ENCODE measurements at places on chromosomes 7 and 10.

DNA sequence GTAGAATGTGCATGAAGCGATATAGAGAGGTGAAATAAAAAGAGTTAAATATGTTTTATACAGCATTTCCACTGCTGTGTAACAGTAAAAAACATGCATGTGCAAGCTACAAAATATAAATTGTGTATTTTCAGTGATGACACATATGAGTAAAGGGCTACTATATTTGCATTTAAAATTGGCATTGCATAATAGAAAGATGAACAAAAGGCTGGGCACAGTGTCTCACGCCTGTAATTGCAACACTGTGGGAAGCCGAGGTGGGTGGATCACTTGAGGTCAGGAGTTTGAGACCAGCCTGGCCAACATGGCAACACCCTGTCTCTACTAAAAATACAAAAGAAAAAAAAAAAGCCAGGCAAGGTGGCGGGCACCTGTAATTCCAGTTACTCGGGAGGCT lies 79.8 kb upstream of the CCDC71L start:
- DNase-seq: no peak

- no peak for DNase-seq
Observed at GRCh38 chr7:1359681-1360485, 99.4 kb downstream of the MICALL2 start.

GRCh38 chr10:38127812-38128211 lies 33.7 kb downstream of the ZNF37A start:
- DNase-seq: no peak

DNA sequence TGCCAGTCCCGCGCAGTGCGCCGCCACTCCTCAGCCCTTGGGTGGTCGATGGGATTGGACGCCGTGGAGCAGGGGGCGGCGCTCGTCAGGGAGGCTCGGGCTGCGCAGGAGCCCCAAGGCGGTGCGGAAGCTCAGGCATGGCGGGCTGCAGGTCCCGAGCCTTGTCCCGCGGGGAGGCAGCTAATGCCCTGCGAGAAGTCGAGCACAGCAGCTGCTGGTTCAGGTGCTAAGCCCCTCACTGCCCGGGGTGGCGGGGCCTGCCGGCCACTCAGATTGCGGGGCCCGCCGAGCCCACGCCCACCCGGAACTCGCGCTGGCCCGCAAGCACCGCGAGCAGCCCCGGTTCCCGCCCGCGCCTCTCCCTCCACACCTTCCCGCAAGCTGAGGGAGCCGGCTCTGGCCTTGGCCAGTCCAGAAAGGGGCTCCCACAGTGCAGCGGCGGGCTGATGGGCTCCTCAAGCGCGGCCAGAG lies 14.4 kb upstream of the WASL start:
- DNase-seq: no peak

DNA sequence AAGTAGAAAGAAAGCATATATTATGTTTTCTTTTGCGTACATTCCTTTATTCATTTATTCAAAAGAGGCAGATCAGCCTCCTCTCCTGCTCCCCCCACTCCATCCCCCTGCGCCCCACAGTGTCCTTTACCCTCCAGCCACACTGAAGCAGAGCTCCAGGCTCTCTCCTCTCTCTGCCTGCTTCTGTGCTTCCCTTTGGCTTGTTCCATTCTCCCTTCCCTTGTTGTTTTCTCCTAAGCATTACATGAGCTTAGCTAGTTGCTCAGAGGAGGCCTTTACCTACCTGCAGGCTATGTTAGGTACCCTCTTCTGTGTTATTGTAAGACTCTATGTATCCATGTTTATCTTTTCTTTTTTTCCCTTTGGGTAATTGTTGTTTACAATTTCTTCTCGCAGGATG lies 27.4 kb downstream of the CNNM2 start:
- DNase-seq: no peak

- DNase-seq: no peak
Observed at GRCh38 chr10:76113952-76114351, 682.5 kb downstream of the LRMDA start.

- no peak for DNase-seq
Observed at GRCh38 chr10:127973791-127974311, 66.9 kb downstream of the PTPRE start.

GRCh38 chr7:75850235-75850634 lies 28.6 kb upstream of the RHBDD2 start:
- DNase-seq: no peak

GRCh38 chr10:28094121-28094520 lies 95.2 kb upstream of the ODAD2 start:
- DNase-seq: no peak

DNA sequence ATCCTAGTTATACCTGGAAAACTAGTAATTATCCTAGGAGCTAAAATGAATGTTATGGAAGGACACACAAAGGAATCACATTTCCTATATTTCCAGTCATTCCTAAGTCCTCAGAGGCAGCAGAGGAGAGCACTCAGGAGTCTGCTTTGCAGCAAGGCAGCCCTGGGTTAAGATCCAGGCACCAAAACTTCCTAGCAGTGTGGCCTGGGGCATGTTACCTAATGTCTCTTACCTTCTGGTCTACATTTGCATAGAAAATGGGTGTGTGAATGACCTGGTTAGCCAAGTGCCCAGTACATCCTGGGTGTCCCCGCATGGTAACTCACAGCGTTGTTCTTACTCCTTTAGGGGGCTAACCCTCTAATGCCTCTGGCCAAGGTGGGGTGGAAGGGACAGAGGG lies 135.9 kb downstream of the TAX1BP1 start:
- no peak for DNase-seq

DNA sequence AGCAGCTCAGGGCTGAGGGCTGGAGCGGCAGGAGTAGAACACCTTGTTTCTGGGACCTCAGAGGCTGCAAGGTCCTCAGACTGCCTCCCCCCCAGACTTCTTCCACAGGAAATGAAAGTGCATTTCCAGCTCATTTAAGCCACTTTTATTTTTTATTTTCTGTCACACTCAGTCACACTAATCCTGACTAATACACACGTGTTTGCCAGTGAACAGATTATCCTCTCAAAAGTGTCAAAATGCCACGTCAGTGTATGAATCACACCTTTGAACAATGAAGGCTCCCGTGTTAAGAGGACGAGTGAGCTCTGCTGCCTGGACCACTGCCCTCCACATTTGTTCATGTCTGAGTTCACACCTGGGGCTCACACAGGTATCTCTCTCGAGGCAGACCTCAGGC lies 488.5 kb downstream of the DNAJB6 start:
- DNase-seq: no peak

GRCh38 chr10:13989616-13990015 lies 341.1 kb downstream of the FRMD4A start:
- no peak for DNase-seq

GRCh38 chr10:25797888-25798429 lies 136.1 kb upstream of the MYO3A start:
- DNase-seq: no peak

DNA sequence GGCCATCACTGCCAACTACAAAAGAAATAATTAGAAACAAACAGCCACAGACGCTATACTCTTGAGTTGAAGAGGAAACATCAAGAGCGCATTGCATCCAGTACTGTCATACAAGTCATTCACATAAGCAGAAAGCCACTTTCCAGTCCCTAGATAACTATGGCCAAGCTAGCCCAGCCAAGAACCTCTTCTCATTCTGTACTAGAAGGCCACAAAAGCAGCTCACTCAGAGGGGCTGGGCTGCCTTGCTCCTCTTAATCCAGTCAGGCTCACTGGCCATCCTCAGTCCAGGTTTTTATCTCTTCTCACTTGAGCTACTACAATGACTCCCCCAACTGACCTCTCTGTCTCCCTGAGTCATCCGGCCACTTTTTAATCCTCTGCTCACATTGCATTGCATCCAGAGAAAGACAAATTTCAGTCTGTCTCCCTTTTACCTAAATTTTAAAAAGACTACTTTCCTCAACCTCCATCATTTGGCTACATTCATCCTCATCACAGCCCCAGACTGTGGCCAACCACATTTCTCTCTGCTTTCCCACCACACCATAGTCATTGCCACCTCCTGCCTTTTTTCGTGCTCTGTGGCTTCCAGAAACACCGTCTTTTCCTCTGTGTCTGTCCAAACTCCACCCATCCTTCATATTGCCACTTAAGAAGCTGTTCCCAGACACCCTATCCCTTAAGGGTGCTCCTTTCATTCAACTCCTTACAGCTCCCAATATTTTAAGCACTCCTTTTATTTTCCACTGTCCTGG lies 25.0 kb downstream of the PPP1R3C start:
- DNase-seq: no peak

- no peak for DNase-seq
Observed at GRCh38 chr7:29835718-29836117, 29.4 kb downstream of the WIPF3 start.

GRCh38 chr10:59575269-59575668 lies 134.4 kb downstream of the SLC16A9 start:
- DNase-seq: no peak

- DNase-seq: no peak
Observed at GRCh38 chr10:23441251-23441650, 2.4 kb downstream of the OTUD1 start.

GRCh38 chr10:128140425-128140824 lies 14.2 kb upstream of the MKI67 start:
- DNase-seq: no peak

GRCh38 chr10:20065814-20066213 lies 249.6 kb downstream of the PLXDC2 start:
- DNase-seq: no peak

DNA sequence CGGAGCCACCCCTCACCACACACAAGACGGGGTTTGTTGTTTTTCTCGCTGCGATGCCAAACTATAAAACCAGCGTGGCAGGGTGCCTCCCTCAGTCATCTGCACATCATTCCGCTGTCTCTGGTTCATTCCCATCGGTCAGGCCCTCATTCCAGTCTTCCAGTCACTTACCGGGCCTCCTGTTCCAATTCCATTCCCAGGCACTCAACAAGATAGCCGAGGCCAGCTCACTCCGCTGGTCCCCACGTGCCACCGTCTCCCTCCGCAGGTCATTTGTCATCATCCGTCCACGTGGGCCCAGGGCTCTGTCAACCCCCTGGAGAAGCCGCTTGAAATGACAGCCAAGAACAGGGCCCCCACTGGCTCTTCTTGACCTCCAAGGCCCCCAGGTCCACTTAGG lies 6.1 kb upstream of the TMEM184A start:
- no peak for DNase-seq

DNA sequence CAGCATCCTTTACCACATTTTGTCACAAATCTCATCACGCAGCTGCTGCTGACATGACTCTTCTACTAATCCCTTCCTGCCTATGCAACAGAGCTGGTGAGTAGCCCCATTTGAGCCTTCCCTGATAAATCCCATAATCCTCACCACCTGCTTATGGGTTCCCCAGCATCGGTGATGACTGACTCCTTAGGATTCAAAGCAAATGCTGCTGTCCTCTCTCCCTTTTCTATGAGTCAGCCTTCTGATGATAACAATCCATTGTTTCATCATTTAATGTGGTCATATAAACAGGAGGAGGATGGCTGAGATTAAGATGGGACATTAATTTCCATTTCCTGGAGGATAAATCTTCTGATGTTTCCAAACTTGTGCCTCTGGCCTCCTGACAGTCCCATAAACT lies 73.4 kb downstream of the SORCS1 start:
- DNase-seq: no peak

GRCh38 chr7:134365341-134366054 lies 48.8 kb upstream of the SLC35B4 start:
- no peak for DNase-seq

DNA sequence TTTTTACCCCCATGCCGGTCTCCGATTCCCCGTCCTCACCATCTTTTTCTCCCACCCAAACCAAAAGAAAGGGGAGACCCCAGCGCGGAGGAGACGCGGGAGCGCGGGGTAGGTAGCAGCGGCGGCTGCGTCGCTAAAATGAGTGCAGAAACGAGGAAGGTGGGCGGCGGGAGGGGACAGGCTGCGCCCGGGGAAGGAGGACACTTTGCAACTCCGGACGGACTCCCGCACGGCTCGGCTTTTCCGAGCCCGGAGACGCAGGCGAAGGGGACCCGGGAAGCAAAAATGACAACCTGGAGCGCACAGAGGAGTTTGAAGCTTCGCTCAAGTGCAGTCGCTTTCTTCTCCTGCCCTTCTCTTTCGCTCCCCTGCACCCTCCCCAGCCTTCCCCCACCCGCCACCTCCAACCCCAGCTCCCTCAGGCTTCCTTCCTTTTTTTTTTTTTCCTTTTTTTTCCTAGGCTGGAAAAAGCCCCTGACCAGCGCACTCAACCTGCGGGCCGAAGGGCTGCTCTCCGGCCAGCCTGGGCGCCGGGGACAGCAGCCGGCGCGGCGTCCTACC lies 453 bp downstream of the SFMBT2 start:
- DNase-seq: no peak

DNA sequence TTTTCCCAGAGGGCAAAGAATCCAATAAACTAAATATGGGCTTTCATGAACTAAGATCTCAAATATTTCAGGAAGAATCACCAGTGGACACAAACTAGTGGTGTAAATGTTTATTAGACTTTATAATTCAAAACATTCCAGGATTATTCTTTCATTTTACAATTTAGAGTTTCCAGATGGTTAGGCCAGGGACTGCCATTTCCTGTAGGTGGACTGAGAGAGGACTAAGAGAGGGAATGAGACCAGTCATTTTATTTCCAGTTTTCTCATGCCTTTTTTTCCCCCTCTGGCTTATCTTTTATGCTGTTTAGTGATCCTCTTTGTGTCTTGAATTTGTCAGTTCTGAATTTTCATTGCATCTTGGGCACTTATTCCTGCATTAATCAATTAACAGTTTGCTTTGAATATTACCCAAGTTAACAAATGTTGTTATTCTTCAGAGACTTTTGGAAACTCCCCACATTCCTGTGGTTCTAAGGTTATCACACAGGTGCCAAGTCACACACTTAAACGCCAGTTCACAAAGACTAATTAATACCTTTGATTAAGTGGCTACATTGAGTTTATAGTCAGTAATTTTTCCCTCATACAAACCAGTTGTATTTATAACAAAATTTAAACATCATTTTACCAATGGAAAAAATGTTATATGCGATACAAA lies 12.3 kb downstream of the CISD1 start:
- no peak for DNase-seq

GRCh38 chr10:92886334-92886961 lies 38.1 kb downstream of the EXOC6 start:
- no peak for DNase-seq

GRCh38 chr10:110852255-110852896 lies 19.4 kb upstream of the PDCD4 start:
- DNase-seq: no peak

GRCh38 chr7:91634485-91635177 lies 245.9 kb downstream of the MTERF1 start:
- DNase-seq: no peak

DNA sequence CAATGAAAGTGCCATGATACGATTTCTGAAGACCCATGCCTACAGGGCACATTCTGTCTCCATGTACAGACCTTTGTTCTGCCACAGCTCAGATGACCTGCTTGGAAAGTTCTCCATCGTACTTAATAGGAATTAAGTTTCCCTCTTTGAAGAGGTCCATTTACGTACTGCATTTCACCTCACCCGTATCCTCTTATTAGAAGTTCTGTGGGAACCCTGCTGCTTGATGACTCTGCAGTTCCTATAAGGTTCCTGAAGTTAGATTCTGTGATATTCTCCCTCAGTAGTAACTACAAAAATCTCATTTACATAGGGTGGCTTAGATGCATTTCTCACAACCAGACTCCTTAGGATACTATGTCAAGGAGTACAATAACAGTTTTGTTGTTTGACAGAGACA lies 50.9 kb downstream of the MINDY3 start:
- no peak for DNase-seq

GRCh38 chr7:47663213-47663612 lies 81.3 kb upstream of the TNS3 start:
- DNase-seq: no peak

GRCh38 chr10:1476455-1476803 lies 260.9 kb downstream of the ADARB2 start:
- no peak for DNase-seq
